ENCODE measurements at places on chromosomes 4 and X.

DNA sequence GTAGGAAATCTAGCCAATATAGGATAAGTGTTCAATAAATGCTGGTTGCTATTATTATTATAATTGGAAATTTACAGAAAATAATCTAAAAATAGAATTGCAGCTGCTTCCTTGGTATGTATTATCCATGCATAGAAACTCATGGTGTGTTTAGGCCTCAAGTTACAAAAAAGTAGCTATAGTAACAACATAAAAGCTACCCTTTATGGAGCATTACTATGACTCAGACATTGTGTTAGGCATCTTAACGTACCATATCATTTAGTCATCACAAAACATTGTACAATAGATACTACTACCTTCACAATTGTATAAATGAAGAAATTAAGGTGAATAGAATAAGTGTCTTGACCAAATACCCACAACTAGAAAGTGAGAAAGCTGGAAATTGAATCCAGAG is 126.9 kb upstream of the NRK start:
- DNase-seq = no peak

DNA sequence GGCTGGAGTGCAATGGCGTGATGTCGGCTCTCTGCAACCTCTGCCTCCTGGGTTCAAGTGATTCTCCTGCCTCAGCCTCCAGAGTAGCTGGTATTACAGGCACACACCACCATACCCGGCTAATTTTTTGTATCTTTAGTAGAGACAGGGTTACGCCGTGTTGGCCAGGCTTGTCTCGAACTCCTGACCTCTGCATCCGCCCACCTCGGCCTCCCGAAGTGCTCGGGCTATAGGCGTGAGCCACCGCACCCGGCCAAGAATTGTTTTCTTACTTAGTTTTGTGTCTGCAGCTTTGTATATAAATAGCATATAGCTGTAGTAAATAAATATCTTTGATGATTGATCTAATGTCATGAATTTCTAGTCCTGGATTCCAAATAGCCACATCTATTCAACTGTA is 81.1 kb downstream of the IL1RAPL1 start:
- no peak for DNase-seq

DNA sequence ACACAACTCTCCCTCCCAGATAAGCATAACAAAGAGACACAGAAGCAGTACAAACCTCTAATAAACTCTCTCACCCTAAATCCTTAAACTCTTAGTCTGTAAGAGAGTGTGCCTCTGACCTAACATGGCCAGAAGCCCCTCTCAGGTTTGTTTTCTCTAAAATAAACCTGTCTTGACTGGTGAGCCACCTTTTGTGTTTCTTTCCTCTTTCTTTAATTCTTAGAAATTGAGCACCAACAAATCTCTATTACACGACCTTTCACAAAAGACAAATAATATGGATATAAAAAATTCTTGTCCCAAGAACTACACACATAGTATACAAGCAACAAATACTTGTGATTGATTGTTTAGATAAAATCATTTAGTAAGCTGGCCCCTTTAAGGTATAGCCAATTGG is 573.7 kb downstream of the EPHA5 start:
- DNase-seq = no peak

- DNase-seq = no peak
These were observed 235.1 kb downstream of the PPARGC1A start for GRCh38 chr4:23654791-23655190.

Data from NB4 (cell line).